BJ (cell line): ENCODE measurements at places on chromosomes 2 and 18.
A peak's percentile ranks its signal among the peaks of the same experiment; 100 is the strongest.

- no peak for DNase-seq
Measured at GRCh38 chr2:127348426-127349000, 39.3 kb downstream of the MAP3K2 start.

GRCh38 chr2:187618813-187619212 is 64.6 kb upstream of the TFPI start:
- DNase-seq: no peak

DNA sequence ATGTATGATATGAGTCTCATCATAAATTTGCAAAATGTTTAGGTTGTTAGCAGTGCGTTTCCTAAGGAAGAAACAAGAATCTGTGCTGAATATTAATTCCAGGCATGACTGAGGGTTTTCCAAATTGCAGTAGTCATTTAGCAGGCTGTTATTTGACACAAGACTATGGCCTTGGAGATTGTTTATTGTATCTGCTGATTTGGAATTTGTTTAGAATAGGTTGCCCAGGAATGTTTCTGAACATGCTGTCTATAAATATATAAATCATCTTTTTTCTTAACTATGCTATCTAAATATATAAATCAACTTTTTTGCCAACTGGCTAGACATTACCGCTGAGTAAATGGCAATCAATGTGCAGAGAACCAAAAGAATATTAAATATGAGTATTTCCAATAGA is 90.9 kb downstream of the DOK6 start:
- DNase-seq: no peak

DNA sequence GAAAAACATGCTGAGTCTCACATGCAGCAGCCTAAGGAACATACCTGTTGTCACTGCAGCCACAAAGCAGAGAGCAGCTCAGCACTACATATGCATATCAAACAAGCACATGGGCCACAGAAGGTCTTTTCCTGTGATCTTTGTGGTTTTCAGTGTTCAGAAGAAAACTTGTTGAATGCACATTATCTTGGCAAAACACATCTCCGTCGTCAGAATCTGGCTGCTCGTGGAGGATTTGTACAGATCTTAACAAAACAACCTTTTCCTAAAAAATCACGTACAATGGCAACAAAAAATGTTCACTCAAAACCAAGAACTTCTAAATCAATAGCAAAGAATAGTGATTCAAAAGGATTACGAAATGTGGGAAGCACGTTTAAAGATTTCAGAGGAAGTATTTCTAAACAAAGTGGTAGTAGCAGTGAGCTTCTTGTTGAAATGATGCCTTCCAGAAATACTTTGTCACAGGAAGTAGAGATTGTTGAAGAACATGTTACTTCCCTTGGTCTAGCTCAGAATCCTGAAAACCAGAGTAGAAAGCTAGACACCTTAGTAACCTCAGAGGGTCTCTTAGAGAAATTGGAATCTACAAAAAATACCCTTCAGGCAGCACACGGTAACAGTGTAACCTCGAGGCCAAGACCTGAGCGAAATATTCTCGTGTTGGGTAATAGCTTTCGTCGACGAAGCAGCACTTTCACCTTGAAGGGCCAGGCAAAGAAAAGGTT is 34.1 kb downstream of the ZNF407 start:
- peak; percentile 75 for DNase-seq

DNA sequence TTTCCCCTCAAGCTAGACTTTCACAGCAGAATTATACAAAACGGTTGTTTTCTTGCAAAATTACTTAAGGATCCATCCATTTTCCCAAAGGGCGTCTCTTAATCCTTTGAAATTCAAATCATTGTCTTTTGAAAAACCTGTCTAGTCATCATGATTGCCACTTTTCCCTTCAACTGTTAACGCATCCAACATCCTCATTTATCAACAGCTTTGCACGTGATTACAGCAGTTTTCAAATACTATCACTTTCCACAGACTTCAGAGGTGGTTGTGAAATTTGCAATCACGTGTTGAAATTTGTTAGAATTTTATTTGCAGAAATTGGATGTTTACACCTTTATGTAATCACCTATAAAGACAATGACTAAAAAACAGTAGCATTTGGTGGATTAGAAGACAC is 304.4 kb upstream of the SLC39A10 start:
- DNase-seq: no peak

DNA sequence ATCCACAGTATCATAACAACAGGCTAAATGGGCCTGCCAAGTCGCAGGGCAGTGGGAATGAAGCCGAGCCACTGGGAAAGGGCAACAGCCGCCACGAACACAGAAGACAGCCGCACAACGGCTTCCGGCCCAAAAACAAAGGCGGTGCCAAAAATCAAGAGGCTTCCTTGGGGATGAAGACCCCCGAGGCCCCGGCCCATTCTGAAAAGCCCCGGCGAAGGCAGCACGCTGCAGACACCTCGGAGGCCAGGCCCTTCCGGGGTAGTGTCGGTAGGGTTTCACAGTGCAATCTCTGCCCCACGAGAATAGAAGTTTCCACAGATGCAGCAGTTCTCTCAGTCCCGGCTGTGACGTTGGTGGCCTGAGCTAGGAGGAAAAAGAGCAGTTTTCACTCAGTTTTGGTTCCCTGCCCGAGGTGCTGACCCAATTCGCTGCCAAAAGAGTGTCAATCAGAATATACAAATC is 32.2 kb downstream of the KCTD18 start:
- no peak for DNase-seq

DNA sequence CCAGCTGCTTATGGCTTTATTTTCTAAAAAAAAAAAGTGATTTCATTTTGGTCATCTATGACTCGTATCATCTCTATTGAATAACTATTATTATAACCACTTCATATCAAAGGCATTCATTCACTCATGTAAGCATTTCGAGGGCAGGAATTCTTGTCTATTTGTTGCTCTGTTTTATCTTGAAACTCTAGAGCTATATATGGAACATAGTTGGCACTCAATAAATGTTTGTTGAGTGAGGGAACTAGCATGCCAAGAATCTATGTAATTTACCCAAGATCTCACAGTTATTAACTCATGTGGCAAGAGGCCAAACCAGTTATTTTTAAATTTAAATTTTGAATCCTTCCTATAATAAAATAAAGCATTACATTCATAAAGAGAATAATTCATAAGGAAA is 470.1 kb downstream of the TMX3 start:
- no peak for DNase-seq

- no peak for DNase-seq
Measured at GRCh38 chr2:66536290-66536673, 101.4 kb downstream of the MEIS1 start.

DNA sequence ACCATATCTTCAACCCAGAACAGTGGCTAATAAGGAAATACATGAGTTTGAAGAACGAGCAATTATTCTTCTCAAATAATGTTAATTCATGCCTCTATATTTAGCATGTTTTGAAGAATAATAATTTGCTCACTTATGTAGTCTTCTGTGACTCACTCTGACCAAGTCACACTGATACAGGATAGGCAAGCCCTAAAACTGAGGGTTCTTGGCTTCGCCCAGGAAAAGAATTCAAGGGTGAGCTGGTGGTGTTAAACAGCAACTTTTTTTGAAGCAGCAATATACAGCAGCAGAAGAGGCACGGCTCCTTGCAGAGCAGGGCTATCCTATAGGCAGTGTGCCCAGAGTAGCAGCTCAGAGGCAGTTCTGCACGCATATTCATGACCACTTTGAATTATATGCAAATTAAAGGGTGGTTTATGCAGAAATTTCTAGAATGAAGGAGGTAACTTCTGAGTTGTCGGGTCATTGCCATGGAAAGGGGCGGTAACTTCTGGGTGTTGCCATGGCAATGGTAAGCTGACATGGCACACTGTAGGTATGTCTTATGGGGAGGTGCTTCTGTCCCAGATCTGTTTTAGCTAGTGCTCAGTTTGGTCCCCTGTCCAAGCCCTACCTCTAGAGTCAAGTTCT is 200.6 kb downstream of the RND3 start:
- no peak for DNase-seq

DNA sequence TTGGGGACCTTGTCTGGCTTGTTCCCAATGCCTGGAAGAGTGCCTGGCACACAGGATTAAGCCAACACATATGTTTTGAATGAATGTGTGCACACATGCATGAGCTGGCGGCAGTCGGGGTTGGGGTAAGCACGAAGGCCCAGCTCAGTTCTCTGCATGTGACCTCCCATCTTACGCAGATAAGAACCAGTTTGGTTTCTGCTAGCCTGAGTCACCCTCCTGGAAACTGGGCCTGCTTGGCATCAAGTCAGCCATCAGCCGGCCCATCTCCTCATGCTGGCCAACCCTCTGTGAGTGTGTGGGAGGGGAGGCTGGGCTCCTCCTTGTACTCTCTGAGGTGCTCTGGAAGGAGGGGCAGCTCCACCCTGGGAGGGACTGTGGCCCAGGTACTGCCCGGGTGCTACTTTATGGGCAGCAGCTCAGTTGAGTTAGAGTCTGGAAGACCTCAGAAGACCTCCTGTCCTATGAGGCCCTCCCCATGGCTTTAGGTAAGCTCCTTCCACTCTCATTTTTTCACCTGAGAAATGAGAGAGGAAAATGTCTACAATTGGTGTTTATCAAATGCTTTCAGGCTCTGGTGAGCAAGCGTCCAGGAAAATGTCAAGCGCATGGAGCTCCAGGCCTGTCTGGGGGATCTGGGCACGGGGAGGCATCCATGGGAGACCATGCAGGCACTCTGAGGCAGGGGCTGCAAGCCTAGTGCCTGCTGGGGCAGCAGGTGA is 9.7 kb upstream of the IL1RN start:
- DNase-seq: peak; percentile 80

DNA sequence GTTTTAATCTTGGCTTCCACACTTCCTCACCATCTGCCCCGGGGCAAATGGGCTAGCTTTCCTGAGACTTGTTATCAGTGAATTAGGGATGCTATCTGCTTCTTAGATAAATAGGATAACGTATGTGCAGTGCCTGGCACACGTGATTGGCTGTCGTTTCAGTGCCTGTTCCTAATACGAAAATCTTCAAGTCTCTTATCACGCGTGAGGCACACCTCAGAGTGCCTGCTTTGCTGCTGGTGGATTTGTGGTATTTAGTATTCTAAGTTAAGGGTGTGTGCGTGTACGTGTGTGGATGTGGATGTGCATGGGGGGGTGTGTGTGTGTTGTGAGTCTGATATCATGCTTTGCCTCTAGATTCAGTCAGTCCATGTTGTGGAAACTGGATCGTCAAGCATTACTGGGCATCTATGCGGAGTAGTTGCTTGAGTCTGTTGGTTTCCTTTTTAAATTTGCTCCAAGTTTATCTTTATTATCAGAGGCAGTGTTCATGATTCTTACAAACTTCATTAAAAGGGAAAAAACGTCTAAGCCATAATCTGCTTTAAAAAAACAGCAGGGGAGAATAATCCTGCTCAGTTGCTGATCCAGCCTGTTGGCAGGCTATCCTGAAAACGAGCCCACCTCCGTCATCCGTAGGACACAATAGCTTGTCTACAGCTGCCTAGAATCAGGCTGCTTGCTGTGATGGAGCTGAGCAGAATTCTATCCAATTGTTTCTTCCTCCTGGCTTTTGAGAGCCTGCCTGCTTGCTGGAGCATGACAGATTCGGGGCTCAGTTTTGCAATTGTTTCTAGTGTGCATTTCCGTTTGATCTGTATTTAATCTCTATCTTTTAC is 6.6 kb downstream of the SH3RF3 start:
- no peak for DNase-seq

- no peak for DNase-seq
Measured at GRCh38 chr2:238077292-238077691, 16.5 kb downstream of the SCLY start.

GRCh38 chr2:176638167-176639015 is 369.1 kb downstream of the MTX2 start:
- DNase-seq: no peak

DNA sequence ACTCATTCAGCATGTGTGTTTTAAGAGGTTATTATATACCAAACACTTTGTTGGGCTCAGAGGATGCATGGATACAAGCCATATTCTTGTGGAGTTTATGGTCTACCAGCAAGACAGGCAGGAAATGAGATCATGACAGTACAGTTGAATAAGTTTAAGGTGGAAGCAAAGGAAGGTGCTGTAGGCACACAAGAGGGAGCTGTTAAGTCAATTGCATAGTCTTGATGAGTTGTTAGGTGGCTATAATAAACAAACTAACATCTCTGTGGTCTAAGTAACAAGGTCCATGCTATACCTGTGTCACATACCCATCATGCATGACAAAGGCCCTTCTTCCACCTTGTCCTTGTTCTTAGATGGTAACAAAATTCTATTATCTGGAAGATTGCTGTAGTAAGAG is 538.3 kb downstream of the CNTNAP5 start:
- no peak for DNase-seq

DNA sequence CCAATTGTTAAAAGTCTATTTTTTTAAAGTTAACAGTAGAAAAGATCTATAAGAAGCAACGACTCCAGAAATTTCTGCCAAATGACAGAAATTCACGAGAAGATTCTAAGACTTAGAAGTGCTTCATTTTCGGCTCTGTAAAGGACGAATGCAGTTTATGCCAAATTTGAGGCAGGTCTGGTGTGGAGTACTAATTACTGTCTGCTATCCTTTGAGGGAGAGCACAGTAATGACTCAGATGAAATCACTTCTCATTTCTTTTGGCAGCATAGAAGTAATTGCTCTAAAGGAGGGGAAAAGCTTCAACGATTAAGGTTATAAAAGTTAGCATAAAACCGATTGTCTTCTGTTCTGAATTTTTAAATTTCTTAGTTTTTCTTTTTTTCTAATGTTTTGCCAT is 11.4 kb downstream of the G6PC2 start:
- DNase-seq: no peak

DNA sequence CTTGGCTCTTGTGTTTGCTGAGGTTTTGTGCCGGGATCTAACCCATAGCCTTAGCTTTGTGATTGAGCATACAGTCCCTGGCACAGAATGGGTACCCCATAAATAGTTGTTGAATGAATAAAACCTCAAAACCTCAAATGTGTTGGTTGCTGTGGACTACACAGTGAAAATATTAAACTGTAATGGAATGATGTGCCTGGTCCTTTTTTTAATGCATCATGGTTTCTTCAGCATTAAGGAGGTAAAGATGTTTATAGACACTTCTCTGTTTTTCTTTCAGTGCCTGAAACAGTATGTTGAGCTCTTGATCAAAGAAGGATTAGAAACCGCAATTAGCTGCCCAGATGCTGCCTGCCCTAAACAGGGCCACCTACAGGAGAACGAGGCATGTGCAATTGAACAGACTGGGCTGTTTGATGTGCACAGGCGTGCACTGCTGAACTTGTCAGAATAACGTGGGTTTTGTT is 97.0 kb downstream of the RNF144A start:
- DNase-seq: no peak

GRCh38 chr2:61993422-61994024 is 88.0 kb downstream of the COMMD1 start:
- no peak for DNase-seq

- DNase-seq: no peak
Measured at GRCh38 chr2:12347066-12347493, 369.7 kb upstream of the TRIB2 start.

- DNase-seq: no peak
Measured at GRCh38 chr2:189860161-189860560, 75.9 kb downstream of the PMS1 start.

DNA sequence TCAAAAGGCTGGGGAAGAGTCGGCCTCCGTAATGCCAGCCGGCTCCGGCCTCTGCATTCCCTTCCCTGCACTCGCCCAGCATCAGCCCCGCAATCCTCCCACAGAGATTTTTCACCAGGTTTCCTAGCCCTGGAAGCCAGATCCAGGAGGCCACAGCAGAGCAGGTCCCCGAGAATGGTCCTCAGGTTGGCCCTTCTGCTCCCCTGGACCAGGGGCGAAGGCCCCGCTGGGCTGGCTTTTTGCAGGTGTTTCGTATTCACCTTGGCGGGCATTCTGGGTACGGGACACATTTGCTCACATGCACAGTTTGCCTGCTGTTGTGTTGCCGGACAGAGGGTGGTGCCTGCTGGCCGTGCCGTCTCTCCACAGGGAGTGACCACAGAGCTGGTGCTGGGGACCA is 309.5 kb downstream of the NDUFA10 start:
- DNase-seq: no peak

GRCh38 chr2:172135446-172135845 is 32.7 kb upstream of the DLX2 start:
- no peak for DNase-seq
